ENCODE measurements at places on chromosomes 2 and 18.

DNA sequence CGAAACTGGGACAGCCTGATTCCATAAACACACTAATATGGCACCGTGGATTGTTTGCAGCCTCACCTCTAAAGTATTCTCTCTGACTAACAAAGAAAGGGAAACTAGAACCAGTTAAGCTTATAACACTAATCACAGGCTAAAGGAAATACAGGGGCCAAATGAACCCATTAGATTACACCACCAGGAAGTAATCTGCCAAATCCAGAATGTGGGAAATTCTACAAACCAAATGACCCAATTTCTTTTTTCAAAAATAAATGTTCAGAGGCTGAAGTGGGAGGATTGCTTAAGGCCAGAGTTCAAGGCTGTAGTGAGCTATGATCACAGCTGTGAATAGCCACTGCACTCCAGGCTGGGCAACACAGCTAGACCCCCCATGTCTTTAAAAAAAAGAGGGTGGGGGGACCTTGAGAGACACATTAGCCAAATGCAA, 1.5 kb upstream of the MPPE1 start:
- DNase-seq = no peak

DNA sequence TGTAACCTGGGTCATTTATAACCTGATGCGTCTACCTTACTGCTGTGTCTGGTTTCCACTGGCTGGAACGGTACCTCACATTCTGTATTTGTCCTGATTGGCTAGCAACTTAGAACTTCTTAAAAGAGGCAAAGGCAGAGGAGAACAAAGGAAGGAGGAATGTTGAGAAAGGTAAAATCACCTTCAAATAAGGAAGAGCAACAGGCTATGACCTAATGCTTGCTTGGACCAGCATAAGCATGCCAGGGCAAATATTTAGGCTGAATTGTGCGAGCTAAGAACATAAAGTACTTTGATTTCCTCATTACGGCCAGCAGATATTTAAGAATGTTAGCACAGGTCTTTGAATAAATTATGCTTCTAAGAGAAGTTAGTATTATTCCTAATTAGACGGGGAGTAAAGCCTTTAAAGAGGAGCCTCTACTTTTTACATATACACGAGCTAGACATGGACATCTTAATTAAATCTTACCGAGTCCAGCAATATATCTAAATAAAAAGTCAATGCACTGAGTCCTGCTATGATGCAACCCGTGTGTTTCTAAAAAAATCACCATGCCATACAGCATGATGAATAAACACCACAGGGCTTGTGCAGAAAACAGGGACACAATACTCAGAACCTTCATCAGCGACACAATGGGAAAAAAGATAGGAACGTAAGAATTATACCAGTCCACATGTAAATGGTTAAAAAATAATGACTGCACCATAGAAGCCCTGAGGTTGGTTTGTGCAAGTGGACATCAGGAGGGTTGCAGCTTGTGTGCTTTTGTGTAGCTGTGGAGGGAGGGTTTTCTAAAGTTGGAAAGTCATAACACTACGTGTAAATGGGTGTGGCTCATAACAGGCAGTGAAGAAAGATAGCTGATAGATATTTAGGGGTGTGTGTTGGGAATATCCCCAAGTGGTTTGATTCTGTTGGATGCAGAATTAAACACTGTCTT, 14.2 kb downstream of the SEPTIN2 start:
- DNase-seq = no peak

DNA sequence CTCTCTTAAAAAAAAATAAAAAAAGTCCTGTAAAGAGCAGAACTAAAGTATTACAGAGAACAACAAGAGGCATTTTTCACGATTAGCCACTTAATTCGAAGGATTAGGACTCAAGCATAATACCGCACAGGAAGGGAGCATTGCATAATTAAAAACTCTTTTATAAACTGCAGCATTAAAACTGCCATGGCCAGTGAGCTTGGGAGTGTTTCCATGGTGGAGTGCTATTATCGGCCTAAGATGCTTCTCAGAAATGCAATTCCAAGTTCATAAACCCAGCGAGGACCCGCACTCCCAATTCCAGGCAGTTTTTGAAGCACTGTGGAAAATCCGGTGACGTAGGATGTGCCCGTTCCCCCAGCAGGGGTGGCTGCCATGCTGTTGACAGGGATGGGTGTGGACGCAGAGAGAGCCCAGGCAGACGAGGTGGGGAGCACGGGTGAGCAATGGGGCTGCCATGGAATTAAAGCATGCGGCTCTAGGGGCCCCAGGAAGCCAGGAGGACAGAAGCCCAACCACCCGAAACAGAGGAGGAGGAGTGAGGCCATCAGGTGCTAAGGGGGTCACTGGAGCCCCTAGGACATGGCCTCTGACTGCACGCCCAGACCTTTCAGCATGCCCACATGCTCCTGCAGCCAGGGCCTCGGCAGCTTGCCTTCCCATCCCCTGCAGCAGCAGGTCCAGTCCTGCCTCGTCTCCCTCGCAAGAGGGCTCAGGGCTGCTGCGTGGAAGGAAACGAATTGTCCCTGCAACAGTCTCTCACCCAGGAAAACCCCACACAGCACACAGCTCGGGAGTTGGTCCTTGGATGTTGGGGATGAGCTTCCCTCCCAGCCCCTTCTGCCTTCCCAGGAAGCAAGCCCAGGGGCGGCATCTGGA, 233.4 kb downstream of the NDUFA10 start:
- DNase-seq = no peak

GRCh38 chr18:48893061-48893607, 57.6 kb downstream of the SMAD7 start:
- DNase-seq = no peak

DNA sequence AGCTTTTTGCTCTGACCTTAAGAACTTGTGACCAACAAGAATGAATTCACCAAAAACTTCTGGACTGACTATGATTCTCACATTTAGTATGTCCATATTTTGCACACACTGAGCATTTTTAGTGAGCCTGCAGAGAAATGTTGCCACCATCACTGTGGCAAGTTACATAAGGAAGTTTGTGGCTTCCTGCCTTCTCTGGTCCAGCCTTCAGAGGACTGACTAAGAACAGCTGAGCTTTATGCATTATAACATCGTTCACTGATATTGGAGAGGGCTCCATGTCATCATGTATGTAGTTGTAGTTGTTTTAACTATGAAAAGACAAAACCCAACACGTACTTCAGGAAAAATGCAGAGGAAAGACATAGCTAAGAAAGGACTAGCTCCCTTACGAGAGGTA, 218.0 kb upstream of the CRIM1 start:
- DNase-seq = no peak

DNA sequence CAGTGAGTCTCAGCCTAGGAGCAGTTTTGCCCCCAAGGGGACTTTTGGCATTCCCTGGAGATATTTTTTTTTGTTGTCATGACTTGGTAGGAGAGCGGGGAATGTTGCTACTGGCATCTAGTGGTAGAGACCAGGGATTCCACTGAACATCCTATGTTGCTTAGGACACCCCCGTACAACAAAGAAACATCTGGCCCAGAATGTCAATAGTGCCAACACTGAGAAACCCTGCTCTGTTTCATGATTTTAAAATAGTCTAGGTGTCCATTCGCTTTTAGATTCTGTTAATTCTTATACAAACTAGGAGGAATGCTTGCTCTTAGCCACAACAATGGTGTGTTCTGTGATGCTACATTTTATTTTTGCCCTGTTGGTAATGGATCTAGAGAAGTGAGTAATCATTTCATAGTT, 225.8 kb upstream of the SIX3 start:
- DNase-seq = no peak

Measured in NCI-H524 treated with DMSO at 0.1 percent for 48 hours (cell line).